ENCODE measurements at places on chromosomes 4 and X. TPM values are rescaled to one million over a fixed set of nuclear protein-coding genes. Genes with fewer than 3 reads are reported as not detected.

DNA sequence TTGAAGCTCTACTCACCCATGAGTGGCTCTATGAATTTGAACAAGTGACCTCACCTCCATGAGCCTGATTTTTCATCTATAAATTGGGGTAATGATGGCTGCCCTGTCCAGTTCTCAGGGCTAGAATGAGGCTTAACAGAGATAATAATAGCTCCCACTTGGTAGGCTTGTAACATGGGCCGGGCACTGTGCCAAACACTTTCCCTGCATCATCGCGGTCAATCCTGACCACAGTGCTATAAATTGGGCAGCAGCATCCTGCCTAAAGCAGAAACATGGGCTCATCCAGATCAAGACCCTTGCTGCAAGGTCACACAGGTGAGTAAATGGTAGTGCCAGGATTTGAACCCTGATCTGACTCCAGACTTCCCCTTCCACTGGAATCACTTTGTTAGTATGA lies 12.8 kb downstream of the APLN start:
- no peak for DNase-seq

DNA sequence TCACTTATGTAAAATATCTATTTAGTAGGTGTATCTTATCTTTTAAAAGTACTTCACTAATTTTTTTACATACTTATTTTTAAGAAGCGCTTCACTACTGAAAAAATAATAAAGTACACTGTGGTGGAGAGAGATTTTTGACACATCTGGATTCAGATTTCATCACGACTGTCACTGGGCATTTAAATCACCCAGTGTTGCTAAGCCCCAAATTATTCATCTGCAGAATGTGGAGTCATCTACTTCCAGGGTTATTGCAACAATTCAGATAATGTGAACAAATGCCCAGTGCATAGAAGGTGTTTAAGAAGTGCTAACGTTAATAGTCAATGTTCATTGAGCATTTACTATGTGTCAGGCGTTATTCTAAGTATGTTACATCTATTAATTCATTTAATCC lies 41.8 kb downstream of the AASDH start:
- DNase-seq = no peak

DNA sequence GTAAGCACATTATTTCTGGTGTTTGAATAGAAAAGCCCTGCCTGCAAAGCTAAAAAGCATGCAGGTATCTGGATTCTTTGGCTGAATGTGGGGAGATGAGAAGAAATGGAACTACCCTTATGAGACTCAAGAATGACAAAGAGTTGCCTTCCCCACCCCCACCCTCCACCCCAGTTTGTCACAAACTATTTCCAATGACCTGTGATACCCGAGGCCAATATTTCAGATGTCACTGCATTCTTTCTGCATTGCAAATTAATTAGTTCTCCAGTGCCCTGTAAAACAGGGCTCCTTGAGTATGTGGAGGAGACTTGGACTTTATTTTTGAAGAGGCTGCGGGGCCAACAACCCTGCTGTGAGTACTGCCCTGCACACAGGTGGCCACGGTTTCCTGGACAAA lies 116.4 kb downstream of the ZNF827 start:
- no peak for DNase-seq

BEX1 gene
- 0.32 TPM for total RNA-seq

GRCh38 chrX:47231167-47231566 lies 1.6 kb upstream of the USP11 start:
- DNase-seq = no peak

- no peak for DNase-seq
Observed at GRCh38 chr4:89715631-89716030, 121.3 kb downstream of the SNCA start.

PKD2 gene
- 6.0 TPM for total RNA-seq

DNA sequence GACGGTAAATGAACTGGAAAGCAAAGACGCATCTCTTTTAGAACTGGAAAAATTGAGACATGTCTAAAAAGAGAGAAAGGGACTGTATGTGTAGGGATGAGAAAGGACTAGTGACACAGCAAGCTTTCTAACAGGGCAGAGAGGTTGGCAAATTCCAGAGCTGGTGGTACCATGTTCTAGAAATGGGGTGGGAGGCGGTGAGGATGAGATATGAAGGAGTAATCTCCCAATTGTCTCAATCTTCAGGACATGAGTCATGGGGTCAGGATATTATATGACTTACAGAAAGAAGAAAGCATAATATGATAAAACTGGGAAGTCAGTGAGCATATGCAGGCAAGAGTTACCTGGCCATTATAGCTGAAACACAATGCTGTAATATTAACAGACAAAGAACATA lies 14.2 kb downstream of the TAB3 start:
- no peak for DNase-seq

- no peak for DNase-seq
Observed at GRCh38 chr4:120809518-120809917, 113.0 kb downstream of the PRDM5 start.

DNA sequence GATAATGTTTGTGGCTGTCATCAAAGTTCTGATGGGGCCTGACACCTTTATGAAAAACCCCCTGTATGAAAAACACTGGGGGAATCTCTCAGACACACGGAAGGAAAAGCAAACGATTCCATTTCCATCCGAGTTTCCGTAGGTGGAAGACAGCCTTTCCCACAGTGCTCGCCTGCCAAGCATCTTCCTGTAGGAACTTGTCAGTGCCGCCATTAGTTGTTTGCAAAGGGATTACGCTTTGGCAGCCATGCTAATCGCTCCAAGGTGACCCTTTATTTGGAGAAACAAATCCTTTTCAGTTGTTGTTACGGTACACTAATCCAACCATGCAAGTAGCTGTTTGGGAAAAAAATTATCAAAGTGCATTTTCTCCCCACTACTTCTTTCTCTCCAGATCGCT lies 44.4 kb upstream of the STOX2 start:
- no peak for DNase-seq

GRCh38 chr4:57132743-57133137 lies 22.6 kb upstream of the IGFBP7 start:
- DNase-seq = no peak

NAP1L2 gene
- total RNA-seq = 3.5 TPM

RIPPLY1 gene
- total RNA-seq = not detected

- DNase-seq = no peak
Observed at GRCh38 chr4:127335732-127336131, 297.0 kb upstream of the INTU start.

DNA sequence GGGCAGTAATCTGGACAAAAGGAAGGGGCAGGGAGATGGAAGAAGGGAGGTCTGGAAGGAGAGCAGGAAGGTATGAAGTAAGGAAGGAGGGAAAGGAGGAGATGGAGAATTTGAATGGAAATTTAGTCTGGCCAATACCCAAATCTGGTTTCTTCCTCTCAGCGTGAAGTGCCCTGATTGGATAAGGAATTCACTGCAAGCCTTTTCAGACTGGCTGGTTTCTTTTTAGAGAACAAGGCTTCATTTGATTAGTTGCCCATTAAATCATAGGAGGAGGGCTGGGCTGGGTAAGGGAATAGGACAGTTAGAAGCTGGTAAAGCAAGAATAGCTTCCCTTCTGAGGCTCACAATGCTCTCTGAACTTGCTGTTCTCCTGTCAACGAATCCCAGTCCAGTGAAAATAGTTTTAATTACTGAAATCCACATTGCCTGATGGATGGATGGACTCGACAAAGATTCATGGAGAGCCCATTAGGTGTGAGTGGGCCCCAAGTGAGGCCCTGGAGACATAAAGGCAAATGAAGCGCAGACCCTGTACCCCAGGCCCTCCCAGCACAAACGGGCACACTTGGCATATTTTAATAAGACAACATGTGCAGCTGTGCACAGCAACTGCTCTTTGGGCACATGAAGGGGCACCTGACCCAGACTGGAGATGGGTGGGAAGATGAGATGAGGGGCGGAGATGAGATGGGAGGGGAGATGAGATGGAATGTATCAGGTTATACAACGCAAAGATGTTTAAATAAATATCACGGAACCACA lies 347.1 kb upstream of the GATB start:
- no peak for DNase-seq

TMSB15C gene
- 1.5 TPM for total RNA-seq

- no peak for DNase-seq
Observed at GRCh38 chr4:25925486-25926201, 11.6 kb downstream of the SMIM20 start.

ETDB gene
- total RNA-seq = not detected

DNA sequence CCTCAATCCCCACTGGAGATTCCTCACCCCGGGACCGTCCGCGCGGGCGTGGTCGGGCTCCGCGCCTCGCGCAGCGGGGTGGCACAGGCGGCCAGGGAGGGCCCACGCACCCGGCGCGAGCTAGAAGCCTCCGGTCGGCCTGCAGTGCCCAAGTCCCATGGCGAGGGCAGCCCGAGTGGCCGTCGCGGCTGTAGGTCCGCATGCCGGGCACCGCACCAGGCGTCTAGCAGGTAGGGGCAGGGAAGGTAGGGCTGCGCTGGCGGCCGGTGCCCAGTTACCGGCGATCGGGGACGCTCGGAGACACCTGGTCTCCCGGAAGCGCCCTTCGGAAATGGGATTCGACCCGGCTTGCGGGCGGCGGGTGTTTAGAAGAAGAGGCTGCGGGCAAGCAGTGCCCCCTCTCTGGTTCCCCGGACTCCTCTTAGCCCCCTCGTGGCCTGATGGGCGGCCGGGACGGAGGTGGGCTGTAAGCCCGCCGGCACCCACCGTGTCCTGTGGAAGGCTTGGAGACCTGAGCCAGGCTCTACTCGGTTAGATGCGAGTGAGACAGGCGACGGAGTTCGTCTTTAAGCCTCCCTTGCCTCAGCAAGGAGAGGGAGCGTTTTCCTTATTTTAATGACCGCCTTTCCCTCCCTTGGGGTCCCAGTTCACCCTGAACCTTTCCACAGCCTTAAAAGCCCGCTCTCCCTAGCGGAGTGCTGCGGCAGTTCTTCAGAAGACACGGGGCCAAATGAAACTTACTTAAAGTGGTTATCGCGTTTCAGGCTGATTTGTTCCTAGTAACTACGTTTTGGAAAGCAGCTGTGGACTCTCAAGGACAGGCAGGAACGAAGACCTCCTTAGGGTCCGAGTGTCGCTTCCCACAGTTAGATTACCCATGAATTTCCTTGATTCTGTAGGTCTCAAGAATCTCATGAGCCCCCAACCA lies 821 bp downstream of the SLITRK2 start:
- no peak for DNase-seq

DNA sequence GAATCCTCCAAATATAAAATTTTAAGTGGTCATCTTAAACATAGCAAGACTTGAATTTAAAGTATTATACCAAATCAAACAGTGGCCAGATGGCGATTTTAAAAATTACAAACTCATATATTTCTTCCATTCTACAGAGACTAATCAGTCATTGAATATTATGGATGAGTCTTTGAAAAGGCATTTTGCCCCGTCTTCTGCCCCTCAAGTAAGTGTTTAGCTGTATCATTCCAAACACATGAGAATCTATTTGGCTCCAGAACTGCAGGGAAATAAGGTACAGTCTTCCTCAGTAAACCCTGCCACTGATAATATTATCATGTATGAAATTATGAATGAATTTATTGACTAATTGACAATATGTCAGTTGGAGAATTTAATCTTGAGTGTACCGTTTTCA lies 191.0 kb downstream of the SLC7A11 start:
- DNase-seq = no peak

DNA sequence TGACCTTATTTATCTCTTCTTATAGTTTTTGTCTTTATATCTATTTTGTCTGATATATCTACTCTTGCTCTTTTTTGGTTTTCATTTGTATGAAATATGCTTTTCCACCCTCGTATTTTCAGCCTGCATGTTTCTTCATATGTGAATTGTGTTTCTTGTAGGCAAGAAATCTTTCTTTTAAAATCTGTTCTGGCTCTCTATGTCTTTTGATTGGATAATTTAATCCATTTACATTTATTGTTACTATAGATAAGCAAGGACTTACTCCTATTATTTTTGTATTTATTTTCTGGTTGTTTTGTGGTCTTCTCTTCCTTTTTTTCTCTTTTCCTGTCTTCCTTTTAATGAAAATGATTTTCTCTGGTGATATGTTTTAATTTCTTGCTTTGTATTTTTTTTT lies 403.1 kb downstream of the DCAF12L2 start:
- no peak for DNase-seq

F8A3 gene
- 10.3 TPM for total RNA-seq

DNA sequence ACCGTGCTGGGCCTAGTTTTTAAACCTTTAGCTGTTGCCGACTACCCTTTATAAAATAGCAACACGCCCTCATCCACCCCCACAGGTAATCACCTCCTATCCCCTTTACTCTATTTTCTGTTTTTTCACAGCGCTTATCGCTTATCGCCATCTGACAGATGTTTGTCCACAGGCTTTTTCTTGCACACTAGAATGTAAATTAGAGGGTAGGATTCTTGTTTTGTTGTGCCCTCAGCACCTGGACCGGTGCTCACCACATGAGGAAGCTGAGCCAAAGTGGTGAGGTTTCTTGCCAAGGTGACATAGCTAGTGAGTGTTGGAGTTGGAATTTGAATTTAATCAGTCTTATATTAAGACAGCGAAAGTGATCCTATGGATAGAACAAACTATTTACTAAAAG lies 2.9 kb upstream of the RBBP7 start:
- no peak for DNase-seq

- no peak for DNase-seq
Observed at GRCh38 chr4:38106311-38106710, 146.1 kb downstream of the PTTG2 start.

- DNase-seq = no peak
Observed at GRCh38 chr4:187544461-187545053, 451.0 kb upstream of the ZFP42 start.

PRR32 gene
- total RNA-seq = not detected

- no peak for DNase-seq
Observed at GRCh38 chr4:10897076-10897475, 212.5 kb upstream of the CLNK start.

GRCh38 chr4:25922812-25923369 lies 8.9 kb downstream of the SMIM20 start:
- DNase-seq = no peak

DNA sequence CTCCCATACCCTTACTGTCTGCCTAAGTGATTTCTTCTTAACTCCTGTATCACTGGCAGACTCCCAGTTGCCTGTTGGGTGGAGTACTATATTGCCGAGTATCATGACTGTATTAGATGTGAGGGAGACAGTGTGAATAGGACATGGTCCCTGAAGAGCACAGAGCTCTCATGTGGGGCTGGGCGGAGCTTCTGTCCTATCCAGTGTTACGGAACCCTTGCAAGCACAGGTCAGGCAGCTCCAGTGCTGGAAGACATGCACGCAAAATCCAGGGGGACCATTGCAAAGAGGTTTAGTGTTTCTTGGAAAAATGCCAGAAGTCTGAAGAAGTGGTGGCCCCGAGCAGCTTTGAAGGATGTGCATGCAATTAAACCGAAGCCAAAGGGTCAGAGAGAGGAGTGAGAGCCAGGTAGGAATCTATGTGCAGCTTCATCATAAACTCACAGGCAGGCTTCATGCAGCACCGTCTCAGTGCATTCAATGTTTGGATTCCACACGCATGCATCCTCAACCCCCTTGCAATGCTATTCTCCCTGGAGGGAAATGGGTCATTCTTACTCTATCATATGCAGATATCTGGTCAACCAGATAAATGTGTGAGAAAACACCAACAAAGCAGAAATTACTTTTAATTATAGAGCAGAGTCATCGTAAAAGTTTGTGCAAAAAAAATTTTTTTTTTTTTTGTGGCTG lies 49.7 kb upstream of the DHRSX start:
- no peak for DNase-seq

TBC1D8B gene
- total RNA-seq = 0.43 TPM

Data from activated T-cell treated with anti-CD3 and anti-CD28 coated beads, Interleukin-2, amount 50 U/mL, for 4 hours (primary cell).